Stimulated activated naive CD4-positive, alpha-beta T cell treated with Interleukin-2 at 50 U/mL for 16 hours (primary cell): ENCODE measurements at places on chromosomes 4 and X.

- no peak for DNase-seq
Observed at GRCh38 chr4:99029018-99029735, 33.7 kb downstream of the METAP1 start.

GRCh38 chrX:106931831-106932491 lies 11.8 kb downstream of the CLDN2 start:
- DNase-seq, result no peak

- DNase-seq, result no peak
Observed at GRCh38 chr4:173436771-173437265, 37.9 kb upstream of the SCRG1 start.

GRCh38 chr4:85725721-85726170 lies 250.8 kb downstream of the ARHGAP24 start:
- DNase-seq, result no peak

- no peak for DNase-seq
Observed at GRCh38 chr4:125547836-125548235, 233.1 kb downstream of the FAT4 start.

- no peak for DNase-seq
Observed at GRCh38 chr4:132818091-132818490, 331.0 kb upstream of the PCDH10 start.

GRCh38 chr4:51958199-51958968 lies 61.8 kb downstream of the LRRC66 start:
- DNase-seq, result no peak

GRCh38 chrX:56975611-56976010 lies 19.7 kb downstream of the SPIN3 start:
- DNase-seq, result no peak

GRCh38 chr4:20283039-20283438 lies 31.3 kb downstream of the SLIT2 start:
- DNase-seq, result no peak

GRCh38 chr4:98448908-98449307 lies 187.7 kb downstream of the RAP1GDS1 start:
- DNase-seq, result no peak

- no peak for DNase-seq
Observed at GRCh38 chrX:10173331-10173900, 16.6 kb downstream of the CLCN4 start.

DNA sequence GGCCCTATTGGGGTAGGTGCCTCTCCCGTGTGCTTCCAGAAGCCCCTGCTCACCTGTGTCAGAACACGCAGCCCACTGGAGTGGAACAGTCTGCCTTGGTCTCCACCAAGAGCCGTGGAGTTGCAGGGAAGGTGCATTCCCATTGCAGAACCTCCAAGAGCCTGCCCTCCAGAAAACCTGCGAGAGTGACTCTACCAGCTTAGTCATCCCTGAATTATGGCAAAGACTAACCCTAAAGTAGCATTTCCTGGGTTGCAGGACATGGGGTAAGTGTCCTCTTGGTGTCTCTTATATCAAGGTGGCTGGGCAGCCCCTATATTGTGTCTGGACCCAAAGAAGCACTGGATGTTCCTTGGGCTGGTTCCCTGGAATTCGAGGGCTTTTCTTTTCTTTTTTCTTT lies 224.6 kb downstream of the BCOR start:
- no peak for DNase-seq

DNA sequence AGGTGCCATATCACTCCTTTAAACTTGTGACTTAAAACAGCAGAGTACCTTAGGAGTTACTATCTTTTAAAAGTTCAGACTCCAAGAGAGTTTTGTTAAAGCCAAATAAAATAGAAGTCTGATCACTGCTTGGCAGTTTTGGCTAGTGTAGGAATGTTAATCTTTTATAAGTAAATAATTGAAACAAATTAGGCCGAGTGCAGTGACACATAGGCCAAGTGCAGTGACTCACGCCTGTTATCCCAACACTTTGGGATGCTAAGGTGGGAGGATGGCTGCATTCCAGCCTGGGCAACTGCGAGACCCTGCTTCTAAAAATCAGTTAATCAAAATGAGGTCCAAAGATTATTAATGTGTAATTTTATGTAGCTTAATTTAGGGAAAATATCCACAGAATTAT lies 37.2 kb downstream of the WDR44 start:
- no peak for DNase-seq

- DNase-seq, result no peak
Observed at GRCh38 chr4:62359441-62360155, 1159.5 kb downstream of the ADGRL3 start.

GRCh38 chr4:8272472-8273428 lies 3.2 kb downstream of the HTRA3 start:
- no peak for DNase-seq

DNA sequence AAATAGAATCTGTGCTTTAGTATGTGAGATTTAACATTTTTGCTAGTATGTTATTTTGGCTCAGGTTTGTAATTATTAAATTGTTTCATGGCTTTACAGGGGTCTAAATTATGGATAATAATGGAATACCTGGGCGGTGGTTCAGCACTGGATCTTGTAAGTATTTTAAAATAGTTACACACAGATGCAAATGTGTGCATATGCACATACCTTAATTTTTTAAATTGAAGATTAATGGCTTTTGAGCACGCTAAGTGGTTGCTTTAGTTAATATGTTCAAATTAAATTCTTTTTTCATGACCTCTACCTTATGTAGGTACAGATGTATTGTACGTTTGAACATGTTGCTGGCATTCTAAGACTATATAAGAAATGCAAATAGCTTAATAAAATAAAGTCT lies 40.2 kb downstream of the STK26 start:
- DNase-seq, result no peak

DNA sequence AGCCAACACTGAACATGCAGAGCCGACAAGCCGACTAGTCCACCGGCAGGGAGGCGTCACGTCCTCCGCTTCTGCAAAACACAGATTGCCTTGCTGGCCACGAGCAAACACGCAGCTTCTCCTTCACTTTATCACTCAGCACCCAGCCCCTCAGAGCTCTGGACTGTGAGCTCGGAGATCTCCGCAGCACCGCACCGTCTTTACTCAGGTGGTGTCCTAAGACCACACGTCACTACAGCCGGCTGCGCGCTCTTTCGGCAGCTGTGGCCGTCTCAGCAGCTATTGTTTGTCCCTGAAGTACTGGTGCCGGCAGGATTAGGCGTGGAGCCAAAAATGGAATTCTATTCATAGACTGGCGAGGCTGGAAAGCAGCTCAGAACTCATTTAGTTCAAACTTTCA lies 72.0 kb downstream of the FAT1 start:
- DNase-seq, result no peak

DNA sequence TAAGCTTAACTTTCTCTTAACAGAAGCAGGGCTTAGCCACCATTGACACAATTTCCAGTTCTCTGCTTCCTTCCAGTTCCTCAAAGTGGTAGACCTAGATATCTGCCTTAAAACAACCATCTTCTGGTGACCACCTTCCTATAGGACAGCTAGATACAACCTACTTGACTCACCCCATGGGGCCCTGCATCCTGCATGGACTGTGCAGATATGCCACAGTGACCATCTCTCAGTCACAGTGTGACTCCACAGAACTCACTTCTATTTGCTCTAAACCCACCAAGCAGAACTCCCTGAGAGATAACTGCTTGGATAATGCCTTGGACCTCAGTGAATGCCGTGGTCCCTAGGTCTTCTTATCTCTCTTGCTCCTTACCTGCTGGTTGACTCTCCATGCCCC lies 621.6 kb downstream of the IQCM start:
- no peak for DNase-seq

DNA sequence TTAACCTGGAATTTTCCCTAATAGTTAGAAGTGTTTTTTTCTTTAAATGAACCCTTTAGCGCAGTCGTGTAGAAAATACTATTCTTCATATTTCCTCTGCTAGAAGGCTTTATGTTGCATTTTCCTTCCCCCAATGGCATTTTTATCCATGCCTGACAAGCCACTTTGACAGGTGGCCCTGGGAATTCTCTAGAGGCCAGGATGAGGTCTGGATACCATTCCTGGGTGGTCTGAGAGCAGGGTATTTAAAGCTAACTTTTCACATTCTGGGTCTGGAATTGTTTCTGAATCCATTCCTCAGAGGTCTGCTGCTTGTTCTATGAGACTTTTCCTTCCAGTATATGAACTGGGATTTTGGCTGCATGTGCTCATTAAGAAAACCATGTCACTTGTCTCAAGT lies 31.2 kb upstream of the PDGFRA start:
- DNase-seq, result no peak

DNA sequence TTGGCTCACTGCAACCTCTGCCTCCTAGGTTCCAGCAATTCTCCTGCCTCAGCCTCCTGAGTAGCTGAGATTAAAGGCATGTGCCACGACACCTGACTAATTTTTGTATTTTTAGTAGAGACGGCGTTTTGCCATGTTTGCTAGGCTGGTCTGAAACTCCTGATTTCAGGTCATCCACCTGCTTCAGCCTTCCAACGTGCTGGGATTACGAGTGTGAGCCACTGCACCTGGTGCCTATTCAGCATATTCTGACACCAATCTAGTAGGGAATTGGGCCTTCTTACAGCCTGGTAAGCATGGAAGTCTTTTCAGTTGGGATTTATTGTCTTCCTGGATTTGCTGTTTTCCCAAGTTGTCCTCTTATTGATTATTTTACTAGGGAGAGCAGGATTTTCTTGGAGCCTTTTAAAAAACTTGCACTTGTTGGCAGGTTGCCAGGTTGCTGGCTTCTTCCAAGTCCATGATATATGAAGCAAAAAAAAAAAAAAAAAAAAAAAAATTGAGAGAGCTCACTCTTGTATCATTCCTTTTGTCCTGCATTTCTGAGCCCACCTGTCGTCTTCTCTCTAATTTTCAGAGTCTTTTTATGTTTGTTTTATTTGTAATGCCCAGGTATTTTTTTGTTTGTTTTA lies 43.7 kb downstream of the TMPRSS11E start:
- DNase-seq, result no peak
